Muscle of back (tissue), 13 donors: ENCODE measurements at places on chromosomes 16 and 17. TPM values are rescaled to one million over a fixed set of nuclear protein-coding genes. Genes with fewer than 3 reads are reported as not detected.

DNA sequence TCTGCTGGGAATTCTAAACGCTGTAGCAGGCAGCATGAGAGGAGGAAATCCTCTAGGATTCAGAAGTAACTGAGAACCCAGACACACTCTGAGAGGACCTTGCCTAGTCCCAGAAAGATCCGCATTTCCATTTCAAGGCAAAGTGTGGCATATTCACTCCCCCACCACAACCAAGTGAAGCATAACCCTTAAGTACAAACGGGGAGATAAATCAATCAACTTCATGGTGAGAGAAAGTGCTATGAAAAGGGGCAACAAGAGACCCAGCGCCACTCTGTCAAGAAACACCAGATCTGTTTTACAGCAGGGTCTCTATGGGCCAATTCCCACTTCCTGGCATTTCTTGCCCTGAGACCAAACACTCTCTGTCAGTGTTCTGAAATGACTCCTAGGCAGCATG, 68.3 kb downstream of the SMG6 start:
- DNase-seq, result no peak

Gene OTOA
- polyA plus RNA-seq, result not detected

GRCh38 chr17:63774969-63775265, 947 bp downstream of the DDX42 start:
- DNase-seq, result no peak

DNA sequence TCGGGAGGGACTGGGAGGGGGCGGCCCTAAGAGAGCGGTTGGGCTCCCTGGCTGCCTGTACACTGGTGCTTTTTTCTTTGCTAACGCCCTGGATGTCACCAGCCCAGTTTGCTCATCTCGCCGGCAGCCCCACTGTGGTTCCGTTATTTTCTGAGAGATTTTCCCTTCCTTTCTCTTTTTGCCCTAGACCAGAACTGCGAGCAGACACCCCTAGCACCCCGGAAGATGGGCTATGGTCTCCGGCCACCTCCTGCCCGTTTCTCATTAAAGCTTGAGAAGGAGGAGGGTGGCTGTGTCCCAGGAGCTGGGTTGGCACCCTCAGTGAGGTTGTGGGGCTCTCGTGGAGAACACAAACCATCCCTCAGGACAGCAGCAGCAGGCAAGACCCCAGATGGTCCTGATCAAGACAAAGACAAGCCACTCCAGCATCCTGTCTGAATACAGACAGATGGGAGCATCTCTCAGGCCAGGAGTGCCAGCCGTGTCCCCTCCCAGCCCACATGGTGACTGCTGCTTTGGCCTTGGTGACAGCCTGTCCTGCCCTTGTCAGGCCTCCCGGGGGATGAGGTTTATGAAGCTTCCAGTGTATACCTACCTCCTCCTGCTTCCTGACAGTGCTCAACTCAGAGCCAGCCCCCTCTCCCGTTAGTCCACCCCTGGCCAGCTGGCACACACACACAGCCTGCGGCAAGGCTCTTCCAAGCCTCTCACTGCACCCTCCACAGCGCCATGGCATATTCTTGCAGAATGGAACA, 77.2 kb downstream of the KCNJ12 start:
- DNase-seq, result peak; percentile 13

Gene C16orf82
- not detected for polyA plus RNA-seq

DNA sequence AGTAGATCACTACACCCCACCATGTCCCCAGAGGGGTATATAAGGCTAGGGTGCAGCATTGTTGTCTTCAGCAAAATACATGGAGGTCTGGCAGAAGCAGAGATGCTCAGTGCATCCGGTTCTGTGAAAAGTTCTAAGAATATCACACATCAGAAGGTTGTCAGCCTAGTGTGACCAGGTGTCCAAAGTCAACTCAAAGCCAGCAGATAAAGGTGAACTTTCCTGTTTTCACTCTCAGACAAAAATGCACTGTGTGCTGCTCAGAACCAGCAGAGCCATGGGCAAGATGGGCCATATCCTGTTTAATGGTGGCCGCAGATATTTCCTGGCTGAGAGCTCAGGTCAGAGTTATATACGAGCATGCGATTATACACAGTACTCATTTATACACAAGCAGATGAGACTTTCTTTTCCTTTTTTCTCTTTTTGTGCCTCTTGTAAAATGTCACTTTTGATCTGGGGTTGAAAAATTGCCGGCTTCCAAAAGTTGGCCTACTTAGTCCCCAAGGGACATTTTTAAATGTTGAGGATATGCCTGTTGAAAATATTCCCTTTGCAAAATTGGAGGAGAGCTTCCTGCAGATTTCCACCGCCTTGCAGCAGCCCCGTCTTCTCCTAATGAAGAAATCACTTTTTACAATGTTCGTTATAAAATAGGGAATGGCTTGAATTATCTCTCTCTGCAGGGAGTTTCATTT, 425.6 kb upstream of the SALL1 start:
- DNase-seq, result no peak

DNA sequence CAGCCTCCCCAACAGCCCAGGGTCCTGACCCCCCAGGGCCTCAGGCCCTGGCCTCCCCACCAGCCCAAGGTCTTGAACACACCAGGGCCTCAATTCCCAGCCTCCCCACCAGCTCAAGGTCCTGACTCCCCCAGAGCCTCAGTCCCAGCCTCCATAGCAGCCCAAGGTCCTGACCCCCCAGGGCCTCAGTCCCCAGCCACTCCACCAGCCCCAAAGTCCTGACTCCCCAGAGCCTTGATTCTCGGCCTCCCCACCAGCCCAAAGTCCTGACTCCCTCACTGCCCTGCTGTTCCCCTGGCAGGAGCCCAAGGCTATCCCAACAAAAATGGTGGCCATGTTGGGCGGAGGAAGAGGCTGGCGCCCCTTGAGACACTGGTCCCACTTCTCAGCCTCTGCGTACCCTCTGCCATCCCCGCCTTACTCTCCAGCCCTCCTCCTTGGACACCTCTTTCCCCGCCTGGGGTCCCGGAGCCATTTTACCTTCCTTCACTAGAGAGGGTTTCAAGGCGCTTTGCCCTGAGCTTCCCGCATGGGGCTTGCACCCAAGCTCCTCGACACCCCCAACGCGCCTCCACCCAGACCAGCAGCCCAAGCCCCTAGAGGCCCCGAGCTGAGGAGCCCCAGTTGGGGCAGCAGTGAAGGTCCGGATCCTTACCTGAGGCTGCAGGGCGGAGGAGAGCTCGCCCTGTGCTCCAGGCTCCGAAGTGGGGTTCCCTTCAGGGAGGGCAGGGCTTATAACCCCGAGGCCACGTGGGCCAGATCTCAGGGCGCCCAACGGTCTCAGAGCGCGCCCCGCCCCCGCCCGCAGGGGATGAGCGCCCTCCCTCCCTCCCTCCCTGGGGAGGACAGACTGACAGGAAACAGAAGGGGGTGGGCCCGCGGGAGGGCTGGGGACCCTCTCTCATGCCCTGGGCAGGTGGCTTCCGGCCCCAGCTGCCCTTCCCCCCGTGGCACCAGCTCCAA, 3.5 kb upstream of the TSPOAP1 start:
- DNase-seq, result no peak

- DNase-seq, result peak; percentile 58
Observed at GRCh38 chr17:50062293-50063243, 6.7 kb downstream of the ITGA3 start.

DNA sequence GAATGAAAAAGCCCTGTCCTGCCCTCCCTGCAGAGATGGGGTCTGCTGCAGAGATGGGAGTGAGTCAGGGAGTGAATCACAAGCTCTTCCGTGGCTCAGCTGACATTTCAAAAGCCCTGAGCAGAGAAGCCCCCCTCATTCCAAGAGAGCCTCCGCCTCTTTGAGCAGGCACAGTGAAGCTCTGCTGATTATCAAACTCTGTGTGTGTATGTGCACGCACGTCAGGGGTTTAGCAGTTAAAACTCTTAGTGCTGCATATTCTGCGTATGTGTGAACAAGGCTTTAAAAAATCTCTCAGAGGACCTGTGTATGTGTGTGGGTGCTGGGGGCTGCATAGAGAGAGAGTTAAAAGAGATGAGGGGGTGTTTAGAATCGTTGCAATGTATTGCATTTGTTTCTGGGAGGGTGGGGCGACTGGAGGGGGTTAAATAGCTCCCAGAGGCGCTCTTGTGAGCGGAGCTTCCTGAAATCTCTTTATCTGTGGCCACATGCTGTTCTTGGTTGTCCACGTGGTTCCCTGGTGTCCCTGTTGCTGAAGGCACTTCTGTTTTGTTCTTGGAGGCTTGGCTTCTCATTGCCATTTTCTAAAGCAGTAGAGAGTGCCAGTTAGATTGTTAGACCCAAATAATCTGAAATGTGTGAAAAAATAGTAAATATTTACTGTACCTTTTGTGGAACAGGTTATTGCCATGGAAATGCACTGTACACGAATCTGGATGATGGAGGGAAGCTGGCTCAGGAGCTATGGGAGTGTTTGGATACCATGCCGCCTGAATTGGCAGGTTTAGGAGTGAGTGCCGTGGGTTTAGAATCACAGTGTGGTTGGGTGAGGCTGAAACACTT, 116.6 kb downstream of the PRKCB start:
- DNase-seq, result no peak

- no peak for DNase-seq
Observed at GRCh38 chr17:53193044-53193443, 629.7 kb upstream of the KIF2B start.

- no peak for DNase-seq
Observed at GRCh38 chr17:78547035-78547434, 30.2 kb downstream of the DNAH17 start.

DNA sequence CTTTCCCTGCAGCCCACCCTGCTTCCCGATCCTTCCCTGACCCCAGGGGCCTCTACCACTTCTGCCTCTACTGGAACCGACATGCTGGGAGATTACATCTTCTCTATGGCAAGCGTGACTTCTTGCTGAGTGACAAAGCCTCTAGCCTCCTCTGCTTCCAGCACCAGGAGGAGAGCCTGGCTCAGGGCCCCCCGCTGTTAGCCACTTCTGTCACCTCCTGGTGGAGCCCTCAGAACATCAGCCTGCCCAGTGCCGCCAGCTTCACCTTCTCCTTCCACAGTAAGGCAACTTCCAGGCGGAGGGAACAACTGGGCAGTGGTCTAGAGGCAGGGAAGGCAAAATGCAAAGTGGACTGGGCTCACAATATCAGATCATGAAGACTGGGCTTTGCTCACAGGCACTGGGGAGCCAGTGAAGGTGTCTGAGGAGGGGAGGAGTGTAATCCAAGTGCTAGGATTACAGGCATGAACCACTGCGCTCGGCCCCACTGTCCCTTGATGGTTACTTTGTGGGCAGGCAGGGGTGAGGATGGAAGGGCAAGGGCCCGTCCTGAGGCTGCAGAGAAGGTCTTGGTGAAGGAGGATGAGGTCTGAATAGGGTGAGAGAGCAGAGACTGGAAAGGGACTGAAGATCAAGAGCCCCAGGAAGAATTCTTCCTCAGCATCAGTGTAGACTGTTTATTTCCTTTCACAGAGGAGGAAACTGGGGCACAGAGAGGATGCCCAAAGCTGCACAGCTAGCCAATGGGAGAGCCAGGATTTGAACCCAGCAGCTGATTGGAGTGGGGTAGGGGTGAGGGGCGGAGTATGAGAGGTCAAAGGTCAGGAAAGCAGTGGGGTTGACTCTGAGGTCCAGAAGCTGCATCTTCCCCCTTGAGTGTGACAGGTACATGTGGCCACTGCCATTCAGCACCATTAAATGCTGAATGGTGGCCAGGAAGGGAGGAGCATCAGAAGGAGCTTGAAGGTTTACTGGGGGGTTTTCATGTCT, 16.5 kb upstream of the ADGRG3 start:
- no peak for DNase-seq

DNA sequence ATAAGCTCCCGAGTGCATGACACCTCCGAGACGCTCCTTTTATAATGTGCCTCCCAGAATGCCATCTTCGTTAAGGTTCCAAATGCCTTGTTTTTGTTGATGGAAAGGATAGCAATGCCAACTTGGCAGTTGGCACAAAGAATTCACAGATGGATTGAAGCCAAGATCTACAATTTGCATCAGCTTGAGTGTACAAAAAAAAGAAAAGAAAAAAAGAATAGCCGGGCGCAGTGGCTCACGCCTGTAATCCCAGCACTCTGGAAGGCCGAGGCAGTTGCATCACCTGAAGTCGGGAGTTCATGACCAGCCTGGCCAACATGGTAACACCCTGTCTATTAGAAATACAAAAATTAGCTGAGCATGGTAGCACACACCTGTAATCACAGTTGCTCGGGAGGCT, 7.6 kb downstream of the TBC1D16 start:
- peak; percentile 38 for DNase-seq

Gene STX8
- 44.5 TPM for polyA plus RNA-seq

DNA sequence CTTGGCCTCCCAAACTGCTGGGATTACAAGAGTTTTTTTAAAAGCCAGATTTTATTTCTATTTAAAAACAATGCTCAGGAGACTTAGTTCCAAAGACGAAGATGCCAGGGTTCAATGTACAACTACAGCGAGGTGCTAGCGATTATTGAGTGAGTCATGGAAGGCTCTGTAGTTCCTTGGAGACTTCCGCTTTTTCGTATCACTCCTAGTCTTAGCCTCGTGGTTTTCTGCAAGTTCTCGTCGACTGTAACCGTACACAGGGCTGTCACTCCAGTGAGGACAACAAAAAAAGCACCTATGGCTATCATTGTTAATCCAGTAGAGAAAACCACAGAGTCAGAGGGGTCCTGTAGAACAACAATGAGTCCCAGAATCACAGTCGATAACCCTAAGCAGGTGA, 22.7 kb upstream of the ZC3H7A start:
- no peak for DNase-seq

Gene TAOK1
- polyA plus RNA-seq, result 39.0 TPM

Gene ABCC12
- 0.29 TPM for polyA plus RNA-seq

Gene CA7
- not detected for polyA plus RNA-seq

GRCh38 chr17:37818689-37819088, 73.8 kb upstream of the HNF1B start:
- DNase-seq, result no peak

DNA sequence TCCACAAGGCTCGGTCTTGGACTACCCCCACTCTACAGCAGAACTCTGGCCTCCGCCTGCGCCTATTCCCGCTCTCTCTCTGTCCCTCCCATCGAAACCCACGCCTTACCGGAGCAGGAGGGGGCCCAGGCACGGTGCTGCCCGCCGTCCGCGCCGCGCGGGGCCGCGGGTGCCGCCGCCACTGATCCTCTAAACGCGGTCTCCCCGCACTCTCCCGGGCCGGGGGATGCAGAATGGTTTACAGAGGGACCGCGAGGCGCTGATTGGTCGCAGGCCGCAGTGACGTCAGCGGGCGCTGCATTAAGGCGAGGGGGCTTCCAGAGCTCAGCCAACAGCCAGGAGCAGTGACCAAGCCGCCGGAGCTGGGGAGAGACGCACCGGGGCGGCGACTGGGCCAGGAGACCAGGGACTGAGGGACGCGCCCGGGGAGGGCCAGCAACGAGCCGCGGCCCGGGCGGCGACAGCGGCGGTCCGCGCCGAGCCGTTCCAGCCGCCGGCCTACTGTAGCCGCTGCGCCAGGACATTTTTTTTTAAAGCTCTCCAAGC, 747 bp upstream of the LHX1 start:
- no peak for DNase-seq

Gene NPIPB9
- 0.74 TPM for polyA plus RNA-seq

Gene KRTAP4-1
- polyA plus RNA-seq, result not detected

Gene SLC12A3
- polyA plus RNA-seq, result not detected

DNA sequence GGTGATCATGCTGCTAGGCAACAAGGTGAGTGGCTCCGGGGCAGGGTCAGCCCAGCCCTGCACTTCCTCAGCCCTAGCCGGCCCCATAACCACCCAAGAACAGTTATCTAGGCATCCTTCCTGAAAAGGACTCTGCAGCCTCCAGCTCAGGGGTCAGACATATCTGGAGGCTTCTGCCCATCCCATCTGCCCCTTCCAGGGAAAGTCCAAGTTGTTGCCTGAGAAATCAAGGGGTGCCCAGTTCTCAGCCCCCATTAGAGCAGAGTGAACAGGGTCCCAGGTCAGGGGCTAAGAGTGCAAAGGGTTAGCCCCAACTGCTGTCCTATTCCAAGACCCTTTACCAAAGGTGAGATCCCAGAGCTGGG, 4.1 kb upstream of the NHERF1 start:
- DNase-seq, result no peak

- no peak for DNase-seq
Observed at GRCh38 chr17:29573558-29573869, 5.0 kb downstream of the TP53I13 start.
